Calu3 (cell line): ENCODE measurements at places on chromosomes 13 and 19.

DNA sequence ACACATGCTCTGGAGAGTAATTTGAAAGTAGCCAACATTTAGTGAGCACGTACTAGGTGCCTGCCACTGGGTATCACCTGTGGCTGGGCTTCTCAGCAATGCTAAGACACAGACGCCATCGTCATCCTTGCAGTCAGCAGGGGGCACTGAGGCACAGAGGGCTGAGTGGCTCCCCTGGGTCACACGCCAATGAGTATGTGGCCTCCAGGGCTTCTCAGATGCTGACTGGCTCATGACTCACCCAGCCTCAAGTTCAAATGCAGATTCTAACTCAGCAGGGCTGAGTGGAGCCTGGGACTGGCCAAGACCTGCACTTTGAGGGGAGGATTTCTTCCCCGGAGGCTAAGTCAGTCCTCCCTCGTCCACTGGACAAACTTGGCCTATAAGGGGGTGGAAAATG, 115.1 kb upstream of the CACNA1A start:
- DNase-seq = peak; percentile 67

DNA sequence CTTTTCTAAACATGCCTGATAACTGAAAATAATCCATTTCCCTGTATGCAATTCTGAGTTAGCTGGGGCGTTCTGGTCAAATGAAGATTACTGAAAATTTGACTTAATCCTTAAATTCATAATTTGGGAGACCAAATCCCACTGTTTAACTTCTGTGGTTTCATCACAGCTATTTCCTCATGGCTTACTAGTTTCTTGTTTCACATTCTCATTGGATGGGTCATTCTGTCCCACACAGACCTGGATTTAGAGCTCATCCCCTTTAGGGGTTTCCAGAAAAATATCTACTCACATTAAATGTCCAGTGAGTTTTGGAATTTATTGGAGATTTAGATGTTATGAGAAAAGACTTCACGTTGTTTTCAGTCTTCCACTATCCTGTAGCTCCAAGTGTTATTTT, 709.3 kb upstream of the KLHL1 start:
- no peak for DNase-seq

DNA sequence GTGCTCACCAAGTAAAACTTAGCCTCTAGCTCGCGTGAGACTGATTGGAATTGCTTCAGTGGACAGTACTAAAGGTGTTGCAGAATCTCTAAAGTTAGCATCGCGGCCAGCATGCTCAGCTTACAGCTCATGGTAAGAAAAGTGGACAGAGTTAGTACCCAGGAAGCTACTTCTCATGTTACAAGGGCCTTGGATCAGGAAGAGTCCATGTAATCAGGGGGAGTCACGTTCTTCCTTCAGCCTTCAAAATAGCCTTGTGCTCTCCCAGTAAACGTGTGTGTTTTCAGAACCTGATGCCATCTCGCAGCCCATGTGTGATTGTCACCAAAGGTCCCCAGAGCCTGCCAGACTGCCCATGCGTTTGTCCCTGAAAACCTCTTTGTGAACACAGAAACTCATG, 195.8 kb upstream of the RNF113B start:
- DNase-seq = no peak

GRCh38 chr13:67369895-67370660, 139.9 kb upstream of the PCDH9 start:
- DNase-seq = no peak

DNA sequence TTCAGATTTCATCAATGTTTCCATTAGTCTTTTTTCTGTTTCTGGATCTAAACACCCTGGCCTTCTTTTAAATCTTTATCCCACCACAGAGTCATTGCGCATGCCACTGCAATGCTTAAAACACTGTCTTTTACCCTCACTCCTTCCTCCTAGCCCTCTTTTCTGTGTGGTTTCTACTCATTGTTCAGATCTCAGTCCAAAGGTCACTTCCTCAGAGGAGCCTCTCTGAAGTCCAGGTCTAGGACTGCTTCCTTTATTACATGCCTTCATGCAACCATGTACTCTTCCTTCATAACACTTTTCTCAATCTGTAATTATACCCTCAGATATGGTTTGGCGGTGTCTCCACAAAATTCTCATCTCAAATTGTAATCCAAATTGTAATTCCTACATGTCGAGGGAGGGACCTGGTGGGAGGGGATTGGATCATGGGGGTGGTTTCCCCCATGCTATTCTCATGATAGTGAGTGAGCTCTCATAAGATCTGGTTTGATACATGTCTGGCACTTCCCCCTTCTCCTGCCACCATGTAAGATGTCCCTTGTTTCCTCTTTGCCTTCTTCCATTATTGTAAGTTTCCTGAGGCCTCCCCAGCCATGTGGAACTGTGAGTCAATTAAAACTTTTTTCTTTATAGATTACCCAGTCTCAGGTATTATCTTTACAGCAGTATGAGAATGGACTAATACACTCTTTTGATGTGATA, 808.9 kb downstream of the DIAPH3 start:
- no peak for DNase-seq
